ENCODE measurements at places on chromosomes 16 and 17.

GRCh38 chr17:72600934-72601333 lies 480.1 kb downstream of the SOX9 start:
- no peak for DNase-seq

DNA sequence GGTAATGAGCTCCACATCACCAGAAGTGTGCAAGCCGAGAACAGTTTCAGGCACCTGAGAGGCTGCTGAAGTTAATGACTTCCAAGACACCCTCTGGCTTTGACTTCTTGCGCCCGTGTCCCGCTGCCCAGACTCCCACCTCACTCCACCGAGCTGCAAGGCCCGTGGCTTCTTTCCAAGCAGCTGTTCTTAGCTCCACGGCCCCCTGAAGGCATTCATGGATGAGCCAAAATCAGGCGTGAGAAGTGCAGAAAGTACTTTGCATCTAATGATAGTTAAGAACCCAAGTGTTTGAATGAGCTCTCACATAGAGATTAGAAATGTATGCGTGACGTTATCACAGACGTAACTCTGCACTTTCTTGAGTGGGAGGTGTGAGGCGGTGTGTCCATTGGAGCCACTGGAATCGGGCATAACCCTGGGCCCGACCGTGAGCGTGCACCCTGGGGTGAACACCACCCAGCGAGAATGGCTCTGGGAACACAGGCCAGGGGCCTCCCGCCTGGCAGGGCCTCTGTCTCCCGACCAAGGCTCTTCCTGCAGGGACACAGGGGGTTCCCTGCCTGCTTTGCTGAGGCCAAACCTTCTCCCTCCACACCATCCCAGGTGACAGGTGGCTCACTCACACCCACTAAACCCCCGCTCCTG lies 11.0 kb downstream of the NPTX1 start:
- no peak for DNase-seq

GRCh38 chr17:64354396-64354795 lies 36.3 kb downstream of the PECAM1 start:
- DNase-seq: no peak

- DNase-seq: no peak
These were observed 5.1 kb downstream of the FANCA start for GRCh38 chr16:89811321-89811720.

DNA sequence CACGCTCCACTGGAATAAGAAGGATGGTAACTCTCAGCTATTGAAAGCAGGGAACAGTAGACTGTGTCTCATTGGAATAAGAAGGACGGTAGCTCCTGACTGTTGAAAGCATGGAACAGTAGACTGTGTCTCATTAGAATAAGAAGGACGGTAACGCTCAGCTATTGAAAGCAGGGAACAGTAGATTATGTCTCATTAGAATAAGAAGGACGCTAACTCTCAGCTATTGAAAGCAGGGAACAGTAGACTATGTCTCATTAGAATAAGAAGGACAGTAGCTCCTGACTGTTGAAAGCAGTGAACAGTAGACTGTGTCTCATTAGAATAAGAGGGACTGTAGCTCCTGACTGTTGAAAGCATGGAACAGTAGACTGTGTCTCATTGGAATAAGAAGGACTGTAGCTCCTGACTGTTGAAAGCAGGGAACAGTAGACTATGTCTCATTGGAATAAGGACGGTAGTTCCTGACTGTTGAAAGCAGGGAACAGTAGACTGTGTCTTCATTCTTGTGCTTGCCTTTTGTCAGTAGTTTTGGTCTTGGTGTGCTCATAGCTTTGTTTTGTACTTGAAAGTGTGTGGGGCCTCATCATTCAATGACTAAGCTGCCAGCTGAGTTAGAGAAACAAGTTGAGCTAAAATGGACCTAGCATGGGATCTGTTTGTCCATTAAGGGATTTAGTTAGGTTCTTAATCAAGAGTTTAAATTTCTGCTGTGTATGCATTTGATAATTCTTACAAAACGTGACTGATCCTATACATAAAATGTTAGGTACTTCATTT lies 58.5 kb downstream of the BANP start:
- no peak for DNase-seq

DNA sequence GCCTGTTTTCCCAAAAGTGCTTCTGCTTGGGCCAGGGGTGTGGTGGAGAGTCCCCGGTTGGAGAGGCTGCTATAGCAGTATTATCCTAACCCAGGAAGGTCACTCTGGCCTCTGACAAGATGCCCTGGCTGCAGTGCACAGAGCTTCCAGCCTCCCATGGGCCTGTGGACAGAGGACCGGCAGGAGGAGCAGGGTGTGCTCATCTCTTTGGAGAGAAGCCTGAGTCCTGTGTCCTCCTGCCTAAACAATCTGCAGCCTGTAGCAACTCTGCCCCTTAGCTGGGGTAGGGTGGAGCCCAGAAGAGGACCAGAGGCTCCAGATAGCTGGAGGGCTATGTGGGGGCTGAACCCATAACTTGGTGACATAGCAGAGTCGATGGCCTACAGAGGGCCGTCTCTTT lies 78.0 kb downstream of the MPRIP start:
- DNase-seq: no peak

GRCh38 chr16:80309178-80309577 lies 231.6 kb upstream of the DYNLRB2 start:
- DNase-seq: no peak

DNA sequence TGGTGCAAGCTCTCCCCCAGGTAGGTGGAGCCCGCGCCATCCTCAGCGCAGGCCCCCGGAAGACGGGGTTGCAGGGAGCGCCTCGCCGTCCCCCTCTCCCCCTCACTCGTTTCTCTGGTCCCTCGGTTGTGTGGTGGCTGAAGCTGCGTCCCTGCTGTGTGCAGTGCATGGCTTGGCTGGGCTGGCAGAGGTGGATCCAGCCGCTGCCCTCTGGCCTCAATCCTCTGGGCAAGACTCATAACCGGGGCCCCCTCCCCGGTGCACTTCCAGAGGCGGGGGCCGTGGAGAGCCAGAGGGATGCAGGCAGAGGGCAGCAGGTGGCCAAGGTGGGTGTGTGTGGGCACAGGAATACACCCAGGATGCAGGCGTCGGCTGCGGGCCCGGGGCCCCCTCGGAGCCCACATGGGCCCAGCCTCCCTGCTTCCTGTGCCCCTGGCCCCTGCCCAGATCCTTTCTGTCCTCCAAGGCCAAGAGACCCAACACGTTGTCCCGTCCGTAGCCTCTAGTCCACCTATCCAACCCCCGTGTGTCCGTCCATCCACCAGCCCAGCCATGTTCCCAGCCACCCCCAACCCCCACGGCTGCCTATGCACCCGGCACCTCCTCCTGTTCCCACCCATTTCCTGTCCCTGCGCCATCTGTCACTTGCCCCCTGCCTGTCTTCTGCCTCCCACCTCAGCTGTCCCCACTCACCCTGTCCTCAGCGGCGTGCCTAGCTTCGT lies 9.3 kb downstream of the TPSG1 start:
- no peak for DNase-seq

- no peak for DNase-seq
These were observed 2.2 kb upstream of the BAHCC1 start for GRCh38 chr17:81392909-81393654.

GRCh38 chr17:7477392-7478275 lies 1.8 kb downstream of the ZBTB4 start:
- peak; percentile 28 for DNase-seq

GRCh38 chr16:67648088-67648763 lies 3.3 kb downstream of the CARMIL2 start:
- DNase-seq: peak; percentile 65

DNA sequence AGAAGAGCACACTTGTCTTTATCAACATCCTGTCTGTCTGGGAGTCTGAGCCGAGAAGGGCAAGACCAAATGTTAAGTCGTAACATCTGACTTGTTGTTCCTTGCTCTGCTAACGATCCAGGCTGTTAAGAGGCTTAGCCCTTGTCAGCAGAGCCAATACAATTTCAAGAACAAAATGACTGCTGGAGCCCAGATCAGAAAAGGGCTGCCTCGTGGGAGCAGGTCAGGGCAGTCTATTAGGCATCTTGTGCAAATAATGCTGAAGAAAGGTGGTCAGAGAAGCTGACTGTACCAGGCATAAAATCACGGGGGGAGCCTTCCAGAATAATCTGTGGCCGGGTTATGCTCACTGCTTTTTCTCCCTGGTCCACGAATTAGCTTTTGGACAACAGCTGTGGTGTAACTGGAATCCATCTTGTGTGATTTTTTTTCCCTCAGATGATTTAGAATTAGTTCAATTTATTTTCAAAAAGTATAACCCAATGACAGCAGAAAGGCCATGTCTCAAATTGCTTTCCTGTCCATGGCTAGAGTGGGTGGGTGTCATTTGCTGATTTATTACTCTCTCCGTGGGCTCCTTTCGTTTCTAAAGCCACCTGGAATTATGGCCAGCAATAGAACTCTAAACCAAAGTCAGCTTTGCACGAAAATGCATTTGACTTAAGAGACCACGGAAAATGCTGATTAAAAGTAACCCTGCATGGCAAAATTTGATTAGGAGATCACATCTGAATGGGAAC lies 221.1 kb upstream of the HSBP1 start:
- no peak for DNase-seq

GRCh38 chr16:22086440-22086839 lies 5.9 kb upstream of the VWA3A start:
- no peak for DNase-seq

DNA sequence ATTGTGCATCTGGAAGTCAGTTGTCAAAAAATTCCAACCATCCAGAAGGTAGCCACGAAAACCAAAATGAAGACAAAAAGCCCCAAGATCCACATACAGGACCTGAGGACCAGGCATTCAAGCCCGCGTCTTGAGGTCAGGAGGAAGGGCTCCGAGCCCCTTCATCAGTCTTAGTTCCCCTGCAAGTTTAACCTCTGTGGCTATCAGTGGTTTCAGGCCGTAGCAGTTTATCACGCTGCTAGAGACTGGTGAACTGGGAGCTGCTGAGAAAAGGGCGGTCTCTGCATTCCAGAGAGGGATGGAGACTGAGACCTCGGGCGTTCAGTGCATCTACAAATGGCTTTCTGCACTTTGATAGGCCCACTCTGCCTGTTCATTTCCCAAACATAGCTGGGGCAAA lies 70.6 kb downstream of the IRF8 start:
- DNase-seq: no peak

- no peak for DNase-seq
These were observed 35.7 kb downstream of the CDRT4 start for GRCh38 chr17:15431766-15432165.

DNA sequence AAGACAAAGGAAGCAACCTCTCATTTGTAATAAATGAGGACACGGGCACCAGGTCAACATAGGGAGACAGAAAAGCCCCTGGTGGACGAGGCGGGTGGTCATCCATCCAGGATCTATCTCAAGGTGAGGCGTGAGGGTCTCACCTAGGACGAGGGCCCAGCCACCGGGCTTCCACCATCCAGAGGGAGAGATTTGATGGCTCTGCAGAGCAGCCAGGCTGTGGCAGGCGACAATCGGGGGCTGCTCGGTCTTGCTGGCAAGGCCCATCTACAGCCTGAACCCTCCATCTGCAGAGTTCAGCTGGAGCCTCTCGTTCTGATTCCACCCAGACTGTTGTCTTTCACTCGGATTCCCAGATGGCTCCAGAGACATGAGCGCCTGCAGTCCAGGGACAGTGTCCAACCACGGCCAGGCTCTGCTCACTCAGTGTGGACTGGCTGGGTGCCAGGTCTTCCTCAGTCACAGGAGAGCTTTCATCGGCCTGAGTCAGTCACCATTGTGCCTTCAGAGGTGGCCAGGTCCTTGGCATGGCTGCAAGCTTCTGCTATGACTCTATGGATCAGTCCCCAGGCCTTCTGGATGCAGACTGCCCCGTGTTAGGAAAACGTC lies 5.9 kb downstream of the LITAFD start:
- DNase-seq: no peak

DNA sequence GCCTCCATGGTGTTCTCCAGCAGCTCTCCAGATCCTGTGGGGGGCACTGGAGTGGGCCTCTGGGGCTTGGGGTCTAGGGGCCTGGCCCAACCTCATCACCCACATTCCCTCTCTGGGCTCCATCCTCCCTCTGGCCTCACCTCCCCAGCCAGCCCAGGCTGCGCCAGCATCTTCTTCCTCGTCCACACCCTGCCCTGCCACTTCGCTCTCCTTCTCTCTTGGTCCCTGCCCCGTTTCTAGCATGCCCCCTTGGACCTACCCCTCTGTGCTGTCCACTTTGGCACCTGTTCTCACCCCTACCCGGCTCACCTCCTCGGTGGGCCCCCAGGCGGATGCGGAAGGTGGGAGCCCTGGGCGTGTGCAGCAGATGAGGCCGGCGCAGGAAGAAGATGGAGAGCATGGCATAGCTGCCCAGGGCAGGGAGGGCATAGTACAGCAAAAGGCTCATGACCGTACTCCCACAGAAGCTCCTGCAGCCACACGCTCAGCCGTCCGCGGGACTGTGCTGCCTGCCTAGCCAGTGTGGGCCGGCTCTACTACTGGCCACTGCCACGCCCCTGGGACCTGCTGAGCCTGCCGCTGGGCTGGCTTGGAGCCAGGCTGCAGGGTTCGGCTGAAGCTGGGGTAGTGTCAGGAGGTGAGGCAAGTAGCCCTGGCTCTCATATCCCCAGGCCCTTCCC lies at the start of gene GDPD3:
Gene GDPD3 (minus strand): TSS at position 507 of the 680 bp plus-strand sequence. CDS start 59 bp downstream, at position 448.
- DNase-seq: peak; percentile 56

Measured in iPS-NIHi11 (cell line).